ENCODE measurements at places on chromosomes 6 and 20.

GRCh38 chr6:30741789-30742315 is 635 bp downstream of the FLOT1 start:
- peak; percentile 73 for DNase-seq

DNA sequence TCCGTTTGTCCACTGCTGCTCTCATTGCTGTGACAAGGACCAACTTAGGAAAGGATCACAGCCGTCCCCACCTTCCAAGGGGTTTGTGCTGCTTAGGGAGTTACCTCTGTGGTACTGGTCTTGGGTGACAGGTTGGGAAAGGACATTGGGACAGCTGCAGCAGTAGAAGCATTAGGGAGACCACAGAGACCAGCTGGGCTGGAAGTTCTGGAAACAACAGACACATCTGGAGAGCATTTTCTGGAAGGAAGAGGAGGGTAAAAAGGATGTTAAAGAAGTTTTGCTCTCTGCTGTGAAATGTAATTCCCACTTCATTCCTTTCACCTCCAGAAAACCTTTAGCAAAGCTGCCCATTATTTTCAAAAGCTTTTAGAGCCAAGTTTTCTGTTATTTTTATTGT is 304.2 kb downstream of the LRFN2 start:
- no peak for DNase-seq

GRCh38 chr6:151695156-151695555 is 112.3 kb upstream of the ESR1 start:
- no peak for DNase-seq

- DNase-seq, result no peak
These were observed 204.2 kb upstream of the PTCHD4 start for GRCh38 chr6:48315051-48315719.

DNA sequence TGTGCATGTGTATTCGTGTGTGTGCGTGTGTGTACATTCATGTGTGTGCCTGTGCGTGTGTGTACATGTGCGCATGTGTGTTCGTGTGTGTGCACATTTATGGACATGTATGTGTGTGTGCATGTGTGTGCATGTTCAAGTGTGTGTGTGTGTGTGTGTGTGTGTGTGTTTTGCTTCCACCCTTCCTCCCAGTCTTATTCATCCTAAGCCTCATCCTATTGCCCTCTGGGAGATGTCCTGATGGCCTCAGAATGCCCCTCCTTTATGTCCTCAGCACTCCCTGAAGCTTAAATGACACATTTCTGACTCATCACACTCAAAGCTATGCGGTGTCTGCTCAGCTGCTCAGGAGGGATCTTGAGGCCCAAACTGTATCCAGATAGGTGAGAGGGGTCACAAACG is 76.6 kb upstream of the CCDC167 start:
- DNase-seq, result no peak

DNA sequence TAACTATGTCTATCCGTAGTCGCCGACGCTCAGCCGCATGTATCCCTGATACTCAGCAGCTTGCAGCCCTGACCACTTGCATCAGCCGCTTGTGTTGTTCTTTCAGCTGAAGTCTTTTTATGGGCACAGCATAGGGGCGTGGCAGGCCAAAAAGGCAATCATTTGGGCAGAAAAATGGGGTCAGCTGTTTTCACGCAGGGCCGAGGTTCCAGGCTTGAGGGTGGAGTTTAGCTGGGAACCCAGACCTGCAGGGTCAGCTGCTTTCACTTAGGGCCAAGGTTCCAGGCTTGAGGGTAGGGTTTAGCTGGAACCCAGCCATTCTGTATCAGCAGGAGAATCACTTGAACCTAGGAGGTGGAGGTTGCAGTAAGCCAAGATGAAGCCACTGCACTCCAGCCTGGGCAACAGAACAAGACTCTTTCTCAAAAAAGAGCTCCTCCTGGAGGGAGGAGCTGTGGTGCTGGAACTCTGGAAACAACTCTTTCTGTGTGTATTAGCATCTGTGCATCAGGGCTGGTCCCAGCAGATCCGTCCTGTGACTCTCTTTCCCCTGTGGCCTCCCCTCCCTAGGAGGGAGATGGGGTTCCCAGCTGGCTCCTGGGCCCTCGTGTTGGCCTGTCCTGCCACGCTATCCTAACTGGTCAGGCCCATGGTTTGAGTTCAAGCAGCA is 56.9 kb upstream of the PRND start:
- DNase-seq, result no peak

DNA sequence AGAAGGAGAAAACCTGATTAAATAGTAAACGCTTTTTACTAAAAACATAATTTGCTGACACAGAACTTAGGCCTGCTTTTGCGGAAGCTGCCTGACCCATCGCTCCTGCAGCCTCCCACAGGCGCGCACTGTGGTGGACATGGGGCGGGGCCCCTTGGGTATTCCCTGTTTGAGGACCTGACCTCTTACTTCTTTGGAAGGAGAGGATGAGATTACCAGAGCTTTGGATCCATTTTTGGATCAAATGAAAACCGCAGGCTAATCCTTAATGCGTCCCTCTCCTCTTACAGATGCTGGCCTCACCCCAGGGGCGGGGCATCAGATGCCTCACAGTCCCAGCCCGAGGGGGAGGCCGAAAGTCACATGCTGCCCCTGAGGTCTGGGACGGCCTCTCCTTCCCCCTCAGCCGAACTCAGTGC is 151.0 kb downstream of the SCML4 start:
- DNase-seq, result peak; percentile 71

GRCh38 chr6:68973066-68973465 is 338.0 kb downstream of the ADGRB3 start:
- no peak for DNase-seq

GRCh38 chr20:17660667-17661066 is 21.4 kb downstream of the RRBP1 start:
- no peak for DNase-seq

- no peak for DNase-seq
These were observed 35.7 kb upstream of the SLC22A1 start for GRCh38 chr6:160085713-160086505.

DNA sequence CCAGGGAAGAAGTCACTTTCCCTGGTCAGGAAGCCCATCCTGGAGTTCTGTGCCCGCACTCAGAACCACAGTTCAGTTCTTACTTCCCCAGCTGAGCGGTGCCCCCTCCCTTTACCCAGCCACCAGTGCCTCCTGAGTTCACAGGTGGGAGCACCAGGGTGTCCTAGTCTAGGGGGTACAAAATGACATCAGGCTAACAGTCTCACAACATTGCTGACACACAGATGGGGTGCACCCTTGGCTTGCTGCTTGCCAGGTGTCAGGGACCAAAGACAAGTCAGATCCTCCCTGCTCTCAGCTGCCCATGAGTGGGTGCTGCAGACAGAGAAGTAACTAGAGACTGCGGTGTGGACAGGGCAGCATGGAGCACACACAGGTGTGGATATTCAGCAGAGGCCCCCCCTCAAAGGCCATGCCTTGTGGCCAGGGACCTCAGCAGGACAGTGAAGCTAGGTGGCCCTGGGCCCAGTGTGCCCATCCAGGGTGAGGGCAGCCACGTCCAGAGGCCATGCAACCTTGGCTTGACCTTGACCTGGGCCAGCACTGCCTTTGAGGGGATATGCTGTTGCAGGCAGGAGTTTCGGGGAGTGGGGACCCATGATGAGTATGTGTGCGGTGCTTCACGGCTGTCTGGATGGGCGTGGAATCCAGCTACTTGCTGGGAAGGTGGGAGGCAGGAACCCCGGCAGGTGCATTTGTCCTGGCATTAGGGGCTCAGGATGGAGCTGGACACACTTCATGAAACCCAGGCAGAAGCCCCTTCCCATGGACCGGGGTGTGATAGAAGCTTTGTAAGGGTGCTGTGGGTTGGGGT is 110.4 kb upstream of the FRMD1 start:
- DNase-seq, result no peak

GRCh38 chr6:4607793-4608192 is 168.4 kb upstream of the CDYL start:
- no peak for DNase-seq

DNA sequence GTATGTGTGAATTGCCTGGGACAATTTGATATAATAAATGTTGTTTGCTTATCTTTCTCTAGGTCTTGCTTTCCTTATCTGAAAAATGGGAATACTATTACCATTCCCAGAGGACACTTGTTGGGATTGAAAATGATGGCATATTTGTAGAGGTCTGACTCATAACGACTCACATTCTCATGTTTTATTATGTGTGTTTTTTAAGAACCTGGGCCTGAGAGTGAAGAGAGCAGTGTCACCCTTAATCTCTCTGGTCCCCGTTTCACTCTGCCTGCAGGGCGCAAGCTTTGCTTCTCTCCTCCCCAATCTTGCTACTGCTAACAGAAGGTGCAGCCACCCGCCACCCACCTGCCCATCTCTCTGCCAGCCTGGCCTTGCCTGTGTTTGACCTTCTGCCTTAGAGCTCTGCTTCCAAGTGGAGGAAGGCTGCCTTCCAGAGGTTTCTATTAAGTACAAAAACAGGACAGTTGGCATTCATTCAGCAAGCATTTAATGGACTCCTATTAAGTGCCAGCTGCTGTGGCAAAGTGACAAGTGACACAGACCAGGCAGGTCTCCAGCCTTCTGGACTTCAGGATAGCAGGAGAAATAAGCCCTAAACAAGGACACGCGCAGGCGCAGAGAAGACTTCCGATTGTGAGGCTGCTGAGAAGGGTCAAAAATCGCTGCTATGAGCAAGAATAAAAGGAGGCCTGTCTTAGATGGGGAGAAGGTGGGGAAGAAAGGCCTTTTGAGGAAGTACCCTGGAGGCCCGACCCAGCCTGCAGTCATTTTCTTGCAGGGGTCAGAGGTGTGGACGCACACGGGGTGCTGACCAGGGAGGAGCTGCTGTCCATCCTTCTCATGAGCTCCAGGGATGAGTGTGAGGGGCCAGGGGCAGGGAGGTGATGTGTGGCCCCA is 112.5 kb downstream of the JPH2 start:
- peak; percentile 85 for DNase-seq

DNA sequence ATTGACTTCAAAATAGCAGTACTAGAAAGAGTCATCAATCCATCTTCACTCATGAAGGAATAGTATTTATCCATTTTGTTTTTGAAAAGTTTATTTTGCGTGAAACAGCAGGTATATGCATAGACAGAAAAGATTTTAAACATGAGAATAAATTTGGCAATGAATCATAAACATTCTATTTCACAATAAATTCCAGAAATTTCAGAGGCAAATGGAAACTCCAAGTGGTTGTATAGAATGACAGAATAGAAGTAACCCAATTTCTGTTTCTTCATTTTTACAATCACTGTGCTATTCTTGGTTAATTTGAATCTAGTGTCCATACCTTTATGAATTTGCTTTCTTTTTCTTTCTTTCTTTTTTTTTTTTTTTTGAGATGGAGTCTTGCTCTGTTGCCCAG is 173.0 kb upstream of the ECI2 start:
- DNase-seq, result no peak

DNA sequence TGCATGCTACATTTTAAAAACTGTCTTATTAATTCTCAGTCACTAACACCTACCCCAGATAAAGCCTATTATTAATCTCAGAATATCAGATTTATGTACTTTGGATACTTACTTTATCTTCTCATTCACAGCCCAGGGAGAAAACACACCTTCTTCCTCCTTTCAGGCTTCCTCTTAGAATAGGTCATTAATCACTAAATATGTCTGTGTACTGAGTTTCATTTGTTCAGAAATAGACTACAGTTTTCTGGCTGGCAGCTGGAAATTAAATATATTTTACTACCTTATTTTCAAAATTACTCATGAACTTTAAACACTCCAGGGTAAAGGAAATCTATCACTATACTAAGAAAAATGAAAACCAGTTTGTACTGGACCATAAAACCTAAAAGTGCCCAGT is 147.7 kb upstream of the DST start:
- DNase-seq, result no peak
